ENCODE measurements at places on chromosomes 5 and 9.

DNA sequence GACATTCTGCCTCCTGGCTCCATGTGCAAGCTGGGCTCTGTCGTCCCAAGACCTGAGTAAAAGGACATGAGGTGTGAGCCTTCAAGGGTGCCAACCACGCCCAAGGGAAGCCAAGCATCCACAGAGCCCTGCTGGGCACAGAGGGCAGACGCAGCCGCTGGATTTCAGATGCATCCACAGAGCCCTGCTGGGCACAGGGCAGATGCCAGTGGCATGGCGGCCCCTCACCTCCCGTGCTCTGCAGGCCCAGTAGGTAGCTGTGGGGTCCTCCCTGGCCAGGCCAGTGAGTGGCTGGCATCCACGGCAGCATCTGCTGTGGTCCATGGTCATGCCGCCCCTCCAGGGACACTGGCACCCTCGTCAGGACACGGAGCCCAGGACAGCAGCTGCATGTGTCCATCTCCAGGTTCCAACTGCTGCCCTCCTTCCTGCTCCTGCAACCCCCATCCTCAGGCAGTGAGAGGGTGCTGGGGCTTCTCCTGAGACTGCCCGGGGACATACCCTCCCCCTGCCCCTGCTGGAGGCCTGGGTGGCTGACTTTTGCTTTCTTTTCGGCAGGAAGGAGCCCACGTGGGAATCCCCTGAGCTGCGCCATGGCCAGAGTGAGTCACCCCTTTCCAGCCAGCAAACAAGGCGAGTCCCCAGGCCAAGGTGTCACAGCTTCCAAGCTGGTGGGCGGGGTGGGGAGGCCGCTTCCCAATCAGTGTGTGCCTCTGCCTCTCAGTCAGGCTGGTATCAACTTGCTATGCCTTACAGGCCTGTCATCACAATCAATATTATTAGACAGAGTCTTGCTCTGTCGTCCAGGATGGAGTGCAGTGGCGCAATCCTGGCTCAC is 4.0 kb upstream of the TRAF2 start:
- DNase-seq: peak; percentile 90

DNA sequence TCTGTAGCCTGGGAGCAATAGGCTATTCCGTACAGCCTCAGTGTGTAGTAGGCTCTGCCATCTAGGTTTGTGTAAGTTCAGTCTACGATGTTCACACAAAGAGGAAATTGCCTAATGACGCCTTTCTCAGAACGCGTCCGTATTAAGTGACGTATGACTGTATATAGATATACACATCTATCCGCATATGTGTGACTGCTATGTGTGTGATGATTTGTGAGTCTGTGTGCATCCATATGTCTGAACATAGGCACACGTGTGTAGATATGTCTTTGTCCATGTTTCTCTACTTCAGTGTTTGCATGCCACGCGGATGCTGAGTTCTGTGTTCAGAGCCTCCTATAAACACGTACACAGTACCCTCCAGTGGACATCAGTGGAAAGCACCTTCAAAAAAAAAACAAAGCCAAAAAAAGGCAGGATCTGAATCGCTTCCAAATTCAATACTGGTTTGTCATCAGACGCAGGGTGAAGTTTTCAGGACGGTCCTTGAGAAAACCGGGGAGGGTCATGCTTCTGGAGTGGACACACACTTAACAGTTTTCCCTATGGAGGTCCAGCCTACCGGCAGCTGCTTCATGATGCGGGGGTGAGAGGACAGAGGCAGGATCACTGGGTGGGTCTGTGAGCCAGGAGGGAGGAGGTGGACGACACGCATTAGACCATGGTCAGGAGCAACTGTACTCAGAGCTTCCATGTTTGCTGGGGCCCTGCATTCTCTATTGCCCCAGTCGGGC is 29.5 kb upstream of the ALDH1B1 start:
- no peak for DNase-seq

GRCh38 chr5:62521319-62521718 is 57.3 kb upstream of the LRRC70 start:
- no peak for DNase-seq

- no peak for DNase-seq
These were observed 213.5 kb downstream of the FANCC start for GRCh38 chr9:95103871-95104580.

DNA sequence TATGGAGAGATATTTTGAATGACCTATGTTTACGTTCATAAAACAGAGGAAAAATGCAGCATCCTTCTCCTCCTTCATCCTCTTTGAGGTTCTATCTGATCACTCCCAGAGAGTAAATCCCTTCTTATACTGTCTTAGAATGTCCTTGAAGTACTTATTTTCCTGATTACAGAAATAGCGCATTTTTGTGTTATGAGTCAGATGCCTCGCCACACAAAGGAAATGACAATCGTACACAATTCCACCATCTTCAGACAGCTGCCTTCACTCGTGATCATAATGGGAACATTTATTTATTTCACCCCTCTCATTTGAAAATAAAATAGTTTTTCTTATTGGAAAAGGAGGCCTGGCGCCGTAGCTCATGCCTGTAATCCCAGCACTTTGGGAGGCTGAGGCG is 2.4 kb upstream of the GLT6D1 start:
- DNase-seq: no peak

DNA sequence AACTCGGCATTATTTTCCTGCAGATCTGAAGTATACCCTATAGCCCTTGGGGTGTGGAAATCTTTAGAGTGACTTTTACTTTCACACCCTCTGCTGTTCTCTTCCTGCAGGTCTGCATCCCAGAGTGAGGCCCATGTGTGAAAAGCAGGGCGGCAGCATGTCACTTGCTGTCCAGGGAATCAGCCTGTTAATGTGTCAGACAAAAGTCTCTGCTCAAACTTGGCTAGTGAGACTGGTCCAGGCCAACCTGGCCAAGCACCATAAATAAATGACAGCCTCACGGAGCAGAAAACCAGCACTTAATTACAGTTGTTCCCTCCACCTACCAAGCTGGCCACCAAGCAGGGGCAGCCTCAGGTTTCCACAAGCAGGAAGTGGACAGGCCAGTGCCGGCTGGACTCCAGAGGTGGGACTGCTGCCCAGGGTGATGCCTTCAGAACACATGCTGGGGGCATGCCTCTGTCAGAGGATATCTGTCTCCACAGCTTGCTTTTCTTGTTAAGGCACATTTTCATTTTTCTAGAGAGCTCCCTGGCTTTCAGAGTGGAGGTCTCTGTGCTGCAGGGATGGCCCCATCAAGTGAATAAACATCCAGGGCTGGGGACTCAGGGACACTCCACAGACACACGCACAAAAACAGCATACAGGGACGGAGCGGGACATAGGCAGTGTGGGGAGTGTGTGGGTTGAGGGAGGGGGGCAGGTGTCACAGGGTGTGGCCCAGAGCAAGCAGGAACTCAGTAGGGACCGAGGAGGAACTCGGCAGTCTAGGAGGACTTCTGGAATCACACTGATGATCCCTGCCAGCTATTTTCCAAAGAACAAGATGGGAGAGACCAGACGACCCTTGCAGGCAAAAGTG is 243.8 kb upstream of the IRX1 start:
- DNase-seq: no peak

DNA sequence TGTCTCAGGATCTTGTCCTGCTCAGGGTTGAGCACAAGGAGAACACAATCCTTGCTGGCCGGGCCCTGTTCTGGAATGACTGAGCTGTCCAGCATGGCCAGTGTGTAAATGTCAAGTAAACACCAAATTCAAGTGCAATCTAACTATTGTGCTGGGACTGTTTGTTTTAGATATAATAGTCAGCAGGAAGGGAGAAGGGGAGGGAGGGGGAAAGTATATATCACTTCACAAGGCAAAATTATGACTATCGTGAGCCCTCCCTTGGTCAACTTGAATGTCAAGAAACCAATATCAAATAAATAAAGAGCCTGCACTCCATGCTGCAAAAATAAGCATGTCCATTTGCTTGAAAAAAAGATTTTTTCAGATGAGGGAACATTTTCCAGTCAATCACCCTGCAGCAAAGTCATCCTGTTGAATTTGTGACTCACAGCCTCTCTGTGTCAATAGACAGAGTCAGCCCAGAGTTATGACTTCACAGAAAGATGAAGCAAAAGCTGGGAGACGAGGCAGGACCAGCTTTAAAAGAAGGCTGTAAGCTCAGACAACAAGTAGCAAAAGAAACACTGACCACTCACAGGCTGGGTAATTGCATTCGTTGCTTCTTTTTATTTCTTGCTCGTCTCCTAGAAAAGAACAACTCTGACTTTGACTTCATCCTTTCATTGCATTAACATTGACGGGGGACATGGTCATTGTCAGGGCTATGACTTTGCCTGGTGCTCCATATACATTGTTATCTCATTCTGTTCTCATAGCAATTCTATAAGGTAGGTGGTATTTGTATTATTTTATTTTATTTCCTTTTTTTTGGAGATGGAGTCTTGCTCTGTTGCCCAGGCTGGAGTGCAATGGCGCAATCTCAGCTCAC is 15.3 kb upstream of the KLF4 start:
- DNase-seq: no peak

- DNase-seq: no peak
These were observed 455.1 kb upstream of the MPDZ start for GRCh38 chr9:13734601-13735000.

- no peak for DNase-seq
These were observed 4.8 kb upstream of the TMEM171 start for GRCh38 chr5:73115399-73116051.

DNA sequence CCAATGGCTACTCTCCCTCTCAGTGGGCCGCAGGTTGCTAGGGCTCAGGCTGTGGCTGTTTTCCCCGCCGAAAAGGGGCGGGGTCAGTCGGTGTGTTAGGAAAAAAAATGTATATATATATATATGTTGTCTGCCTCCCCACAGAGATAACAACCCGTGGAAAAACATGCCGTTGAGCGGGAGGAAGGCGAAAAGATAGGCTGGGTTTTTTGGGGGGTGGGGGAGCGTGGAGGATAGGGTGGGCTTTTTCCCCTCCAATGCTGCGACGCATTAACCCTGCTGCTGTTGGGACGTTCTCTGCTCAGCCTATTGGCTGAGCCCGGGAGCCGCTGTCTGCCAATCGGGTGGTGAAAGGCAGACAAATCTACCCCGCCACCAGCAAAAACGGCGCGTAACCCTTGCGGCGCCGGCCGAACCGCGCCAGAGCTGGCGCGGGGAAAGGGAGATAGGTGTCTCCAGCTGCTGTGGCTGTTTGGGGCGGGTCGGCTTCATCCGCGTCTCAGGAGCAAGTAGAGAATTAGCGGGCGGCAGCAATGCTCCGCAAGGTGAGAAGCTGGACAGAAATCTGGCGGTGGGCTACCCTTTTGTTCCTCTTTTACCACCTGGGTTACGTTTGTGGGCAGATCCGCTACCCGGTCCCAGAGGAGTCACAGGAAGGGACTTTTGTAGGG is at the start of gene PCDHGC4:
PCDHGC4 (plus strand) TSS at position 390 of the 671 bp plus-strand sequence; CDS start at position 534, 144 bp downstream.
- no peak for DNase-seq

DNA sequence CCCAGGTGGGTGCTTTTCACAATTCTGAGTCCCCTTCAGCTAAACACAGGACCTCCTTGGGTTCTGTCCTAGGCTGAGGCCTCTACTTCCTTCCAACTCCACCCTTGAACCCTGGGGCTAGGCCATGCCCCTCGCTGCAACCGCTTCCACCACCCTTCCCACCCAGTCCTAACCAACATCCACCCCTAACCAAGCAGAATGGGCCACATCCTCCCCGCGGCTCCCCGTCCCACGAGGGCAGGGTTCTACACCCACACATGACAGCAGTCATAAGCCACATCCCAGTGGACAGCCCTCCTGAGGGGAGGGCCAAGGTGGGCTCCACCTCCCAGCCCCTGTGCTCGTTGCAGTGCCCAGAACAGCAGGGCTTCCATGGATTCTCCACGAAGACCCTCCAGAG is 65.8 kb downstream of the SHB start:
- no peak for DNase-seq

DNA sequence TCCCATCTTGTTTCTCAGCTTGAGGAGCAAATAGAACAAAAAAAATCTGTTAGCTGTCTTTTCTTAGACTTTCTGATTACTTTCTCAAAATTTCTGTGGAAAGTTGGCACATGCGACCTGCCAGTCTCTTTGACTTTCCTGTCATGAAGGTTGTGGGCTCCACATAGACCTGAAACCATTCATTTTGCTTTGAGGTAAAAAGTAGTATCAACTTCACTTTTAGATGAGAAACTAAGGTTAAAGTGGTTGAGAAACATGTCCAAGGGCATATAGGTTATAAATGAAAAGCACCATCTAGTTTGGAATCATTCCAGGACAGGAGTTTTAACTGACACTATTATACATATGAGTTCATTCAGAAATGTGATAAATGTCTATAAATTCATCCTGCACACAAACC is 42.7 kb downstream of the ST8SIA4 start:
- DNase-seq: no peak

- DNase-seq: peak; percentile 90
These were observed 6.1 kb downstream of the NOTCH1 start for GRCh38 chr9:136539427-136540421.

DNA sequence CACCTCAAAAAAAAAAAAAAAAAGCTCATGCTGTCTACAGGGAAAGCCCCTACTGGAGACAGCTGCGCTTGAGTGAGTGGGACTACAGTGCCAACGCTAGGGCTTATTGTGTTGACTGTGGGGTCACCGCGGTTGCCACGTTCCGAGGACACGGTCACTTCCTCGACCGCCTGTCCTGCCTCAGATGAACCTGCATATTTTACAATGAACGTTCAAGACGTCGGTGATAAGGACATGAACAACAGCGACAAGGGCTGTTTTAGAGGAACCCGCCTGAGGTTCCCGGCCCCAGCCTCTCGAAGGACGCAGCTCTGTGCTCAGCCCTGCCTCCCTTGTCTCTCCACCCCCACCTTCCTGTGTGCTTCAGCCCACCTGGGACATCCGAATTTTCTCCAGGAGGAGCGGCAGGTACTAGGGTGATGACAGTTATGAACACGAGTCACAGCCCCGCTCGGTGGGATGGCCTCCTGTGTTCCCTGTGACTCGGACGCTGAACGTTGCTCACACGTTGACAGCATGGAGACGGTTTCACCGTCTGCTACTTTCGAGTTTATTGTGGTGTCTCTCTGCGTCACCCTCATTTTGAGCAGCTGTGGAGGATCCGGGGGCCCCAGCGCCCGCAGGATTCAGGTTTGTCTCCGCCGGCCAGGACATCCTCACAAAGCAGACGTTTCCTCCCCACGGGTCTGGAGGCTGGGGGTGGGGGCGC is 11.3 kb upstream of the DIPK1B start:
- peak; percentile 74 for DNase-seq

All from activated naive CD4-positive, alpha-beta T cell treated with anti-CD3 and anti-CD28 coated beads, Interleukin-2, amount 50 U/mL, for 16 hours (primary cell).